ENCODE measurements at places on chromosomes 6 and 20.

DNA sequence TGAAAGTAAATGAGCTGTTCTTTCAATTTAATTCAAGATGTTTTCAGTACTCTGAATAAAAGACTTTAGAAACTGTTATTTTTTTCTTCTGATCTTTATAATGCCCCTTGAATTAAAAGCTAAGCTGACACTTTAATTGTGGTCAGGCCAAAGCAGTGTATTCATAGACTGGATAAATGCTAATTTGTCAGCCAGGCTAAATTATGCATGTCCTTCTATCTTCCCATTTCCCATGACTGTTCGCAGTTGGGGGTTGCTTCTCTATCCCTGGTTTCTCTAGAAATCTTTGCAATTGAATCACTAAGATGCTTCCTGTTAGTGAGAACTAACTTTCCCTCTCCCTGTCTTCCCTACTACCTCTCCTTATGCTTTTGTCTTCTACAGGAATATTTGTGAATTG lies 396.2 kb downstream of the RFPL4B start:
- DNase-seq = no peak

GRCh38 chr6:148817689-148818088 lies 70.9 kb downstream of the UST start:
- no peak for DNase-seq

DNA sequence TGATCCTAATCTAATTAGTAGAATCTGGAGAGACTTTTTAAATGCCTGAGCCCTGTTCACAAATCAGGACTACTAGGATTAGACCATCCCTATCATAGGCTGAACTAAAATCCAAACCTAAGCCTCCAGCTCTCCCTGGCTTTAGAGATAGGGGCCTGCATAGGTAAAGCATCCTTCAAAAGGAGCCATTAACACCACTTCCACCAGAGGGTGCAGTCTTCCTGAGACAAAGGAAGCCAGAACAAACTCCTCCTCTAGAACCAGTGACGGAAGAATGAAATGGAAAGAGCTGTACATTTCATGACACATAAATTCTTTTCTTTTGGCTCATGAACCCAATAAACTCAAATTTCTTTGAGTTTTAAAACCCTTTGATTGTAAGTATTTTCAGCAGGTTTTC lies 291.2 kb upstream of the ADGRB3 start:
- no peak for DNase-seq

DNA sequence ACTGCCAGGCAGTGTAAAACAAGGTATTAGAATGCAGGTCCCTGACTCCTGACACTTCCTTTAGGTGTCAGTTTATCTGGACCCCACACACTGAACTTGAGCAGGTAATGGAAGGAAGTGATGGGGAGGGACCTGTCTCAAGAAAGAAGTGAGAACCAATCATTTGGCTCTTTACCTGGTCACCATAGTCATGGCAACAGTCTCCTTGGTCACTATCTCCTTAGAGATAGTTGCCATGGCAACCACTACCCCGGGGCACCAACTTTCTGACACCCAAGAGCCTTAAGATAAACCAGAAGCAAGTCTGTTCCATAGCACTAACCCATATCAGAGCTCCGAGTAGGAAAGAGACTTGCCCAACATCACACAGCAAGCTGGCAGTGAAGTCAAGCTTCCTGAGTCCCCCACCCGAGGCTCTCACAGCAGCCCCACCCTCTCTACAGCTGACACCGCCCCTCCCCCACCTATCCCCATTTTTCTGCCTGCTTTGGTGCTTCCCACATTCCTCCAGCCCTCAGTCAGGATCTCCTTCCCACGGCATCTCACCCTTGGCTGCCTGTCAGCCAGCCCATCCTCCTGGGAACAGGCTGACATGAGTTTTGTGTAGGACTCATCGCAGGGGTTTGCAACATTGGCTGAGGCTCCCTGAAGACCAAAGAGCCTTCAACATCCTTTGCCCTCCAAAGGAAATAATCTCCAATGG lies 16.3 kb upstream of the HM13 start:
- DNase-seq = no peak

DNA sequence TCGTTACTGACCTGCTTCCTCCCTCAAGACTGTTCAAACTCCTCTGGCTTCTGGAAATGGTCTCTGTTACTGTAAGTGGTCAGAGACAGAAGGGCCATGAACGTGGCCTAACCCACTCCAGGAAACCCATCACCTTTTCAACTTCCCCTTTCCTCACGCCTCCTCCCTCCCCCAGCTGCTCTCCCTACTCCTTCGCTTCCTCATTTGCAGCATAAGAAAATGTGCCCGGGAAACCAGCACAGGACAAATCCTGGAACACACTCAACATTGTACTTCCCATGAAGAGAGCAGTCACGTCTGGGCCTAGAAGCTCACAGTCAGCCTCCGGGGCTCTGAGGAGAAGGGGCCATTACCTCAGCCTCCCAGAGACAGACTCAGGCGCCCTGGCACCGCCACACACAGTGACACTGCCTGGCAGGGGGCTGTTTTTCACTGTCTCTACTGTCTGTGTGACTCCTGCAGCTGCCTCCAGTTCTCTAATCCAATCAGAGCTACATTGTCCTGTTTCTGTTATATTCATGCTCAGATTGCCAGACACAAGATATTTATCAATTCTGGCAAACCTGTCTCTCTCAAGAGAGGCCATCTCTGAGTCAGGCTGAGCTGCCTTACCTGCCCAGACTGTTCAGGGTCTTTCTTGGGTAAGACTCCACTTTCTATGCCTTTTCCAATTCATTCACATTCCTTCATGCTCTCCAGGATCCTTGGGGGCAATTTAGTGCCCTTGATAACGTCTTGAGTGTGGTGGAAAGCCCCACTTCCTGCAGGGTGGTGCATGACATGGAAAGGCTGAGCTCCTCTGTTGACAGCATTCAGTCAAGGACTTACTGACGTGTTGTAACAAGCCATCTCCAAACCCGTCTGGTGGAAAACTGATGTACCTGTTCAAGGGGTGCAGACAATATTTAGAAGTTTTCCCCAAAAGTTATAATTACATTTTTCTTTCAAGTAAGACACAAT lies 242.2 kb downstream of the HIVEP2 start:
- DNase-seq = no peak

- no peak for DNase-seq
These were observed 125.7 kb downstream of the ZMYND8 start for GRCh38 chr20:47230811-47231256.

GRCh38 chr6:69973138-69973537 lies 106.8 kb downstream of the COL19A1 start:
- no peak for DNase-seq

DNA sequence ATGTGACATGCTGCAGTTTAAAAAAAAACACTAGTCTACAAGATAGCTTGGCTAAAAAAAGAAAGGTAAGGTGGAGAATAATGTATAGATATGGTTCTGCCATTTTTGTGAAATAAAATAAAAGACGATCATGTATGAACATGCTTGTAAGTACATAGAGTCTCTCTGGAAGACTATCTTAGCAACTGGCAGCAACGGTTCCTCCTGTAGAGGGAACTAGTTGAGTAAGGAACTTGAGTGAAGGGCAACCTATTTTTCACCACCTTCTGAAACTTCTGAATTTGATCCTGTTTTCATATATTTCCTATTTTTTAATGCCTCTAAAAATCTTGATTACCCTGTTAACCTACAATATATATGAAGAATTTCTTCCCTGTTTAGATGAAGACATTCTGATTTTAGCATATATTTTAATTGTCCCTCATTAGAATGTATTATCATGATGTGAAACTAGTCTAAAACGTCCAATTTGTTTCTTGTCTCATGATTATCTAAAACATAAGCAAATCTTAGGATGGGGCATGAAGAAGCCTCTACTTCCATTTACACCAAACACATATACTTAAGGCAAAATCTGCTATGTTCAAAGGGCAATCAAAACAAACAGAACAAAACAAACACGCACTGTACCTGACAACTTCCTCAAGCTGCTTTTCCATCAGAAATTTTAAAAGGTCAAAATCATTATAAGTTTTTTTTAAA lies 202.5 kb downstream of the ISM1 start:
- no peak for DNase-seq

DNA sequence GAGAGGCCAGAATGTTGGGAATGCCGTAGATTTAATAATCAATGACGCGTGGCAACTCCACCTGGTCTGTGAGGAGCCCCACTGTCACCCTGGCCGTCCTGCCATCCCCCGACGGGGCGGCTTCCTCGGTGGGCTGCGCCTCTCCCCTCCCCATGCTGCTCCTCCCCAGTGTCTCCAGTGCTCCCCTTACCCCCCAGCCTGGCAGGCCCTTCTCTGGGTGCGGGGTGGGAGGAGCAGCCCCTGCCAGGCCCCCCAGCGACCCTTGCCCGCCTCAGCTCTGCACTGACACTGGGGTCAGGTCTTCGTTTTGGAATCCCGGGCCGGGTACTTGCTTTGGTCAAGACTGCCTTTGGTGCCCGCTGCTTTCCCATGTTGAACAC lies 82.3 kb upstream of the FRMD1 start:
- no peak for DNase-seq

DNA sequence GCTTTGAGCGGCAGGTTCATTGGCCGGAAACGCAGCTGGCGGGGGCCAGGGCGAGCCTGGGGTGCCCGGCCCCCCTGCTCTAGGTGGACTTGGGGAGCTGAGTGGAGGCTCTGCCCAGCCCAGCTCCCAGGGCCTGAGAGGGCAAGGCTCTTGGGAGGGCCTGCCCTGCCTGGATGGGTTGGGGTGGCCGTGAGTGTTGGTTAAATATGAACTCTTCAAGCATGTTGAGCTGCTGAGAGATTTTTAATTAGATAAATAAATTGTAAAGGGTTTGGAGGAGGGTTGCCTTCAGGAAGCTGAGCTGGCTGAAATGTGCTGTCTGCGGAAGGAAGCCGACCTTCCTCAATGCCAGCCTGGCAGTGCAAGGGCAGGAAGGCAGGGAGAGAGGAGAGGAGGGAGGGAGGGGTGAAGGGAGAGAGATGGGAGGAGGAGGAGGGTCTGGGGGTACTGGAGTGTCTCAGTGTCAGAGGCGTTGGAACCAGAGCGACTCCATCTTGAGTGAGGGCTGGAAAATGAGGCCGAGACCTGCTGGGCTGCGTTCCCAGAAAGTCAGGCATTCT lies 39.4 kb upstream of the PMEPA1 start:
- DNase-seq = no peak

DNA sequence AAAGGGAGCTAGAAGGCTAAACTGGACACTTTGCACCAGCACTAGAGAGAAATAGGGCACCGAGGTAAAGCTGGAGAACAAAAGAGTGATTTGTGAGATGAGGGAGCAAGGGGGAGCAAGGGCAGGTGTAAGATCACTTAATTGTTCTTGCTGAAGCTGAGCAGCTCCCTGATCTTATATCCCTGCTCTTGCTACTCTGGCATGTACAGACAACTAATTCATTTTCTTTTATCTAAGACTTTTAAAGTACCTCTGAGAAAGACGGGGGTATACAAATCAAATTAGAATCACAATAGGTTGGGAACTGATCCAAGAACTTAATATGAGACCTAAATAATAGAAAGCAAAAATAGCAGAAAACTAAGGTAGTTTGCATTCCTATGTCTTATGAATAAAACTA lies 381.7 kb upstream of the POU3F2 start:
- no peak for DNase-seq

DNA sequence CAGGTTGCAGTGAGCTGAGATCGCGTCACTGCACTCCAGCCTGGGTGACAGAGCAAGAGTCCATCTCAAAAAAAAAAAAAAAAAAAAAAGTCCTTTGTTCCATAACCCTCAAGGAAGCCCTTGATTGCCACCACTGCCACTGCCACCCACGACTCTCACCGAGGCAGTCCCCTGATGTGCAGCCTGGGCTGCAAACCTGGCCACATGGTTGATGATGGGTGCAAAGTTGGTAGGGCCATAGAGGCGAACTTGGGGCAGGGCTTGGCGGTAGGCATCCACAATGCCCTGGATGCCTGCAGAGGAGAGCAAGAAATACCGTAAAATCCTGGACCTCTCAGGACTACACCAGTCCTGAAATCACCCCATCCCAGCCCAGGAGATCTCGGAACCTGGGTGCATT lies 11.5 kb downstream of the SPAG4 start:
- DNase-seq = no peak

- no peak for DNase-seq
These were observed 10.0 kb upstream of the POU3F2 start for GRCh38 chr6:98824162-98824901.

DNA sequence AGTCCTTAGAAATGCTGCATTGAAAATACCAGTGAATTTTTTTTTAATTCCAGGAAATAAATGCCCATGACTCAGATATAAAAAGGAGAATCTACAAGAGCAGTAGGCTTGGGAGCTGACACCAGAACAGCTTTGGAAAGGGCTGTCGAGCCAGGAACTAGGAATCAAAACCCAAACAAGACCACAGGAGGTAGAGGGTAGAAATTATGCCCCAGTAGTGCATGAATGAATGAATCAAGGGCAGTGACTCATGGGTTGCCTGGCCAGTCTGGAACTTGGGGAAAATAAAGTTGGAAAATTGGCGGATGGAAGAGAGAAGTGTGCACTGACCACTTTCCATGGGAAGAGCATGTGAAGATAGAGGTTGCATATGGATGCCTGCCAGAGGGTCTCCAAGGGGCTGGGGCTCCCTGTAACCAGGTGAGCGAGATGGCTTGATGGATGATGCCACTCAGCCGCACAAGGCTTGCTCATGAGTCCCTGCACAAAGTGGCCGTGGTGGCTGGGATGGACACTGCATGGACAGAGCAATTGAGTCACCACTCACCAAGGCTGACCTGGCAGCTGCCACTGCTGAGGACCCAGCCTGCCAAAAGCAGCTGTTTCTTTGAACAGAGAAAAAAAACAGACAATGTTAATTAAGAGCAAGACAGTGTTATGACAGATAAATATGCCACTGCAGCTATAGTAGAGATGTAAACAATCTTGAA lies 15.2 kb upstream of the MCCD1 start:
- DNase-seq = no peak

- DNase-seq = no peak
These were observed 13.2 kb downstream of the CPNE5 start for GRCh38 chr6:36825994-36826393.

DNA sequence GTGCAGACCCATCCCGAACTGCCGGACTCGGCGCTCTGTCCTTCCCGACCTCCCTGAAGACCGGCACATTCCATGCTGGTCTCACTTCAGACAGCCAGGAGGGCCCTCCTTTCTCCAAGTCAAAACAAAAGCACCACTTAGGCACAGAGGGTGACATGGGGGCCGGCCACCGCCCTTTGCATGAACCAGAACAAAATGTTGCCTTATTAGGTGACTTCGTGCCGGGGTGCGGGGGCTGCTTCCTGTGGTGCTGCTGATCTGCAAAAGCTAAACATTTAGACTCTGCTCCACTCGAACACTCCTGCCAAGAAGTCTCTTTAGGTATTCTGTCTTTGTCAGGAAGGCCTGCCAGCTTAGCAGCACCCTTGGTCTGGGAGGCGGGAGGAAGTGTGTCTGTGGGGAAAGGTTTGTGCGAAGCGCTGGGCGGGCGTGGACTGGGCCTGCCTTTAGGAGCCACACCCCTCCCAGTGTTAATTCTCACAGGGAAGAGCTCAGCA lies 133.8 kb downstream of the SMOC2 start:
- no peak for DNase-seq

DNA sequence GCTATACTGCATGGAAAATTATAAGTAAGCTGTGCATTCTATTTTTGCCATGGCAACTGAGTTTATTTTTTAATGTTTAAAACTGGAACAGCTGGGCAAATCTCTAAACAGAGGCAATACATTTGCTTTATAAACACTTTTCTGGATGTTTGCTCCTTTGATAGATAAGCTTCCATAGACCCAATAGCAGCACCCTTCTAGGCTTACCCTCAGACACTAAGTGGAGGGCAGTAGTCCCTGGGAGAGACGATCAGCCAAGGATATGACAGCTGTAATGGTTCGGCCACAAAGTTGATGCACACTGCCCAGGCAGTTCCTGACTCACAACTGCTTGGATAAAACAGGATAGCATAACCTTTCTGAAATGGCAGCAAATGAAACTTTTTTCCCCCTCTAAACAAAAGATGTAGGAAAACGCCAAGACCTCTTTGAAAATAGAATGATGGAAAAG lies 8.5 kb upstream of the MRPS10 start:
- DNase-seq = no peak

Measured in stimulated activated CD4-positive, alpha-beta T cell treated with anti-CD3 and anti-CD28 coated beads, Interleukin-2, amount 100 ng/mL, for 48 hours (primary cell).